ENCODE measurements at places on chromosomes 7 and 10. TPM values are rescaled to one million over a fixed set of nuclear protein-coding genes. Genes with fewer than 3 reads are reported as not detected.

SRGN gene
- 2,302 TPM for total RNA-seq

FEZF1 gene
- total RNA-seq: 0.17 TPM

COBL gene
- total RNA-seq: 23.8 TPM

IRF5 gene
- 6.5 TPM for total RNA-seq

TMEM213 gene
- total RNA-seq: not detected

LIPK gene
- total RNA-seq: not detected

PTPN20 gene
- 21.1 TPM for total RNA-seq

PRKAR2B gene
- 2.7 TPM for total RNA-seq

ADAMTS14 gene
- not detected for total RNA-seq

CYREN gene
- 64.8 TPM for total RNA-seq

PAX4 gene
- not detected for total RNA-seq

NUTM2E gene
- not detected for total RNA-seq

SLC39A12 gene
- total RNA-seq: not detected

HMX3 gene
- 3.9 TPM for total RNA-seq

TMEM229A gene
- not detected for total RNA-seq

GALNT17 gene
- 3.1 TPM for total RNA-seq

ANLN gene
- total RNA-seq: 84.9 TPM

VWC2 gene
- total RNA-seq: not detected

TBL2 gene
- 70.5 TPM for total RNA-seq

CBX3 gene
- total RNA-seq: 252 TPM

PARD3 gene
- total RNA-seq: 71.6 TPM

SLC26A3 gene
- total RNA-seq: not detected

ARID5B gene
- total RNA-seq: 1.4 TPM

GRM3 gene
- total RNA-seq: not detected

OPALIN gene
- not detected for total RNA-seq

FZD1 gene
- 3.7 TPM for total RNA-seq

CYP3A7 gene
- total RNA-seq: not detected

TACR2 gene
- total RNA-seq: not detected

LRRC18 gene
- total RNA-seq: not detected

CASD1 gene
- 10.5 TPM for total RNA-seq

TMEM168 gene
- 28.5 TPM for total RNA-seq
